ENCODE measurements at places on chromosomes 13 and 19.

GRCh38 chr13:106163426-106163825 is 372.0 kb downstream of the EFNB2 start:
- DNase-seq = no peak

DNA sequence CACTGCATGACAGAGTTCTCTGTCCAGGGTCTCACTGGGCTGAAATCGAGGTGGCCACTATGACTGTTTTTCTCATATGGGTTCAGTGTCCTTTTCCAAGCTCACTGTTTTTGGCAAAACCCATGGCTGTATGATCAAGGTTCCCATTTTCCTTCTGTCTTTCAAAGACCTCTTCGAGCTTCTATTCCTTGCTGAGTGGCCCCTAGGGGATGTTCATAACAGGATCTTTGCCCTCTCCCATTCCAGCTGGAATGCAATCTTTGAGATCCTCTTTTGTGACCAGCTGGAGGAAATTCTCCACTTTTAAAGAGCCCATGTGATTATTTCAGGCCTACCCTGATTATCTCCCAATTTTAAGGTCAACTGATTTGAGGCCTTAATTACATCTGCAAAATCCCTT is 572.5 kb upstream of the SLC10A2 start:
- no peak for DNase-seq

DNA sequence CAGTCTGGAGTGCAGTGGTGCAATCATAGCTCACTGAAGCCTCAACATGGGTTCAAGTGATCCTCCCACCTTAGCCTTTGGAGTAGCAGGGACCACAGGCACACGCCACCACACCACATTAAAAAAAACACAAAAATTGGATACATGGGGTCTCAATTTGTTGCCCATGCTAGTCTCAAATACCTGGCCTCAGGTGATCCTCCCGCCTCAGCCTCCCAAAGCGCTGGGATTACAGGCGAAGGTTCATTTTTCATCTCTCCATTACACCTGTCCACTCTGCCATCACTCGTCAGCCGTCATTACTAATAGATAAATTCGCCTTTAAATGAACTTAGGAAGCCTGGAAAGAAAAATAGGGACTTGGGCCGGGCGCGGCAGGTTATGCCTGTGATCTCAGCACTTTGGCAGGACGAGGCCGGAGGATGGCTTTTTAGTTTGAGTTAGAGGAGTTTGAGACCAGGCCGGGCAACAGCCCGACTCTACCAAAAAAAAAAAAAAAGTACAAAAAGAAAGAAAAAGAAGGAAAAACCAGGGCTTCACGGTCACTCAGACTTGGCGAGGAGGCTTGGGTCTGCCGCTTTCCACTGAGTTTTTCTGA is 685 bp upstream of the SUPT5H start:
- peak; percentile 21 for DNase-seq

GRCh38 chr19:15323496-15324235 is 8.7 kb downstream of the BRD4 start:
- peak; percentile 59 for DNase-seq

DNA sequence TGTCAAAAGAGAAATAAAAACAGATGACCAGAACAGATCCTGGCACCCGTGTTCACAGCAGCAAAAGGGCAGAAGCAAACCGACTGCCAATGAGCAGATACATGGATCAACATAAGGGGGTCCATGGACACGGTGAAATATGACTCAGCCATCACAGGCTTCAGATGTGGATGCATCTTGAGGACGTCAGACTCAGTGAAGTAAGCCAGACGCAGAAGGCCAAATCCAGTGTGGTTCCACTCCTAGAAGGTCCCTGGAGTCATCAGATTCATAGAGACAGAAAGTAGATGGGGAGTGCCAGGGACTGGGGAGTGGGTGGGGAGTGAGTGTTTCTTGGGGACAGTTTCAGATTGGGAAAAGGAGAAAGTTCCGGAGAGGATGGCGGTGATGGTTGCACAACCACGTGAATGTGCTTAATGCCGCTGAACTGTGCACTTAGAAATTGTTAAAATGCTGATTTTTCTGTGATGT is 28.8 kb upstream of the SEMA6B start:
- peak; percentile 81 for DNase-seq

DNA sequence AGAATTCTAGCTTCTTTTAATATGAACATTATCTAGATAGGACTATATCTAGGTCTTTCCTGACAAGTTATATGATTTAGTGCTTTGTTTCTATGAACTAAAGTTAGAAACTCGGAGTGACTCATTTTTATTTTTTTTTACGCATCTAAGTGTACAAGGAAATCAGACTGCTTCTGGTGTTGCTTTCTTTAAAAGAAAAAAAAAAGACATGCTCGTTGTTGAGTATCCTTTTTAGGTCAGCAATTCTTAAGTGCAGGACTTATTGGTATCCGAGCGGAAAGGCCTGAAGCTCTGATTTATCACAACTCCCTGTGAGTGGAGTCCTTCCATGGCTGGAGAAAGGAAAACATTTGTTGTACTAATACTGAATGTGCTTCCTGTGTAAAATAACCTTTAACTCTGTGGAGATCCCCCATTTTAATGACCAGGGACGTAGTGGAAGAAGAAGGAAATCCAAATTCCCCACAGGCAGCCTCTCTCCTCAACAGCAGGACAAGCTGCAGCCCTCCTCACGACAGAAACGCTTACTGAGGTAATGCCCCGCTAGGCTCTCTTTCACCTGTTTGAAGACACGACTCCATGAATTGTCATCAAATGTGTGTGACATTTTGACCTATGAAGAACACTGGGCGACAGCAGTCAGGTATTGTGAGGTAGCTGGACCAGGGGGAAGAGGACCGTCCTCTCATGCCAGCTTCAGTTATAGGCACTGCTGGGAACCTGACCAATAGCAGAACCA is 17.9 kb upstream of the POMP start:
- DNase-seq = no peak

DNA sequence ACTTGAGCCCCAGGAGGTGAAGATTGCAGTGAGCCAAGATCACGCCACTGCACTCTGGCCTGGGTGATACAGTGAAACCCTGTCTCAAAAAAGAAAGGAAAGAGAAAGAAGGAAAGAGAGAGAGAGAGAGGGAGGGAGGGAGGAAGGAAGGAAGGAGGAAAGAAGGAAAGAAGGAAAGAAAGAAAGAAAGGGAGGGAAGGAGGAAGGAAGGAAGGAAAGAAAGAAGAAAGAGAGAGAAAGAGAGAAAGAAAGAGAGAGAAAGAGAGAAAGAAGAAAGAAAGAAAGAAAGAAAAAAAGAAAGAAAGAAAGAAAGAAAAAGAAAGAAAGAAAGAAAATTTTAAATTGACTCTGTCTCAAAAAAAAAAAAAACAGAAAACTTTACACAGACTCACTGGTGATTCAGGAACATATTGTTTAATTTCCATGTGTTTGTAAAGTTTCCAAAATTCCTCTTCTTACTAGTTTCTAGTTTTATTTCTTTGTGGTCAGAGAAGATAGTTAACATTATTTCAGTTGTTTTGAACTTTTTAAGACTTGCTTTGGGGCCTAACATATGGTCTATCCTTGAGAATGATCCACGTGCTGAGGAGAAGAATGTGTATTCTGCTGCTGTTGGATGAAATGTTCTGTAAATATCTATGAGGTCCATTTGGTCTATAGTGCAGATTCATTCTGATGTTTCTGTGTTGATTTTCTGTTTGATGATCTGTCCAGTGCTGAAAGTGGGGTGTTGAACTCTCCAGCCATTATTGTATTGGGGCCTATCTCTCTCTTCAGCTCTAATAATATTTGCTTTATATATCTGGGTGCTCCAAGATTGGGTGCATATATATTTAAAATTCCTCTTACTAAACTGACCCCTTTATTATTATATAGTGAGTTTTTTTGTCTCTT is 204.4 kb upstream of the SERP2 start:
- DNase-seq = no peak

DNA sequence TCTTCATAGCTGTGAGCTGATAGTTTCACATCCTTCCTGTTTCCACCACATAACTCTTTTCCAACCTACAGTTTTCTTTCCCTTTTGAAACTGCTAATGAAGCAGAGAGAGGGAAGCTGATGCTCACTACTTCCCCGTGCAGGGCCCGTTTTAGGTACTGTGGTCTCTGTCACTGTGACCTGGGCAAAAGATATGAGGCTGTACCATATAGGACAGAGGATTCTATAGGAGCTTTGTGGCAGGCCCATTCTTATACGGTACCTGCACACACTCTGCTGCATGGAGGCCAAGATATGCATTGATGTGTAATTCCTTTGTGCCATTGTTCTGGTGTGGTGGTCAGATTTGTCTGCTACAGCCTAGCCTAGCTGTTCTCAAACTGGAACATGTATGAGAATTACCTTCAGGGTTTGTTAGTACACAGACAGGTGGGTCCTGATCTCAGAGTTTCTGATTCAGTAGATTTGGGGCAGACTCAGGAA is 577.3 kb downstream of the LMO7 start:
- DNase-seq = no peak

GRCh38 chr13:20125783-20126165 is 35.1 kb downstream of the GJA3 start:
- no peak for DNase-seq

- no peak for DNase-seq
Observed at GRCh38 chr13:42116225-42116624, 67.8 kb downstream of the DGKH start.

GRCh38 chr13:44451126-44451525 is 77.5 kb downstream of the SERP2 start:
- no peak for DNase-seq

DNA sequence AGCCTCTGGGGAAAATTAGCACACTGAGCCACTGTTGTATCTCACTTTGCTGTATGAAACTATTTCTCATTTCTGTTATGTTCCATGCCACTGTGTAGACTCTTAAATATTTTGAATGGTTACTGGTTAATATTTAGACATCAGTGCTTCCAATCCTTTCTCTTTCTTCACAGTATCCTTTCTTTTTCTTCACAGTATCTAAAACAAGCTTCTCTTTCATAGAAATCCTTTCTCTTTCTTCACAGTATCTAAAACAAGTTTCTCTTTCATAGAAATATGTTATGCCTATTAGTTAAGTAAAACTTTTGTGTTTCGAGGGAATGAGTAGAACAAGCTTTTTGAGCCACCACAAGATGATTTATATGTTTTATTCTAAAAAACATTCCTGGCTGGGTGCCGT is 326.8 kb upstream of the KLF12 start:
- DNase-seq = no peak

- DNase-seq = no peak
Observed at GRCh38 chr13:98293103-98293502, 116.0 kb upstream of the RNF113B start.

DNA sequence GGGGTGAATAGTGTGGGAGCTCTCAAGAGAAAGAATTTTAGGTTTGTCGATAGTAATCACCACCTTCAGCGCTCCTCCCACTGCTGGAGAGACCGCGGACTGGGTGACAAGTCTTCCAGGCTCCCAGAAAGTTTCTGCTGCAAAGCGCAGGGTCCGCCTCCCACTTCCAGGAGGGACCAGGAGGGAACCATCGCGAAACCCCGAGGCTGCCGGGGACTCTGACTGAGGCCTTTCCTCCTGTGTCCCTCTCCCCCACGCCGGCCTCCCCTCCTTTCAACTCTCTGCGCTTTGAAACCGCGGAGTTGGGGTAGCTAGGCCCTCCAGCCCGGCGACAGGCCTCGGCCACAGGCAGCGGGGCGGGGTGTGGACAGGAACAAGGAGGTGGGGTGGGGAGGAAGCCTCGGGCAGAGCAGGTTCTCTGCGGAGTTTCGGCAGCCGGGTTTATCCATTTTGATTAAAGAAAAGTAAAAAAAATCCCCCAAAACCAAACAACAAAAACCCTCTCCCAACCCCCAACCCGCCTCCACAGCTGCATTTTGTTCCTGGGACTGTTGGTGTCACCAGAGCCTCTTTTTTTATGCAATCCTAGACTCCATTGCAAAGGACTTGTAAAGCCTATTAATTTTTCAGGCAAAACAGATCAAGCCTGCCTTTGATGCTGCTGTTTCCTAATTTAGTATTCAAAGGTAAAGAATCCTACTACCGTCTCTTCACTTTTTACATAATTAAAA is 157.2 kb downstream of the TM9SF2 start:
- peak; percentile 67 for DNase-seq

GRCh38 chr13:45296259-45296658 is 44.7 kb downstream of the TPT1 start:
- DNase-seq = no peak

- DNase-seq = no peak
Observed at GRCh38 chr19:30647891-30648720, 275.9 kb downstream of the ZNF536 start.

- no peak for DNase-seq
Observed at GRCh38 chr19:38512277-38512676, 78.8 kb downstream of the RYR1 start.

DNA sequence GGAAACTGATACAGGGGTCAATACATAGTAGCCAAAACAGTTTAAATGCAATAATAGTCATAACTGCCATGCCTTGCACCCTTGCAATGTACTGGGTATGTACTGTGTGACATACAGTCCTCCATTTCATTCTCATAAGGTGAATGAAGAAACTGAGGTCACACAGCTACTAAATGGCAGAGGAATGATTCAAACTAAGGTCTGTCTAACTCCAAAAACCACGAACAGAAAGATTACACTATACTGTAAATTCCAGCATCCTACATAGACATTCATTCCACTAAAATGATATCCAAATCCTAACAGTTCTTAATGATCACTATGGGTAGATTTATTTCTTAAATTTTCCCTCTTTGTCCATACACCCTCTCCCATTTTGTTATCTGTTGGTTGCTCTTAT is 238.1 kb upstream of the SERP2 start:
- peak; percentile 67 for DNase-seq

GRCh38 chr19:13022859-13023636 is 27.8 kb downstream of the NFIX start:
- DNase-seq = peak; percentile 43

DNA sequence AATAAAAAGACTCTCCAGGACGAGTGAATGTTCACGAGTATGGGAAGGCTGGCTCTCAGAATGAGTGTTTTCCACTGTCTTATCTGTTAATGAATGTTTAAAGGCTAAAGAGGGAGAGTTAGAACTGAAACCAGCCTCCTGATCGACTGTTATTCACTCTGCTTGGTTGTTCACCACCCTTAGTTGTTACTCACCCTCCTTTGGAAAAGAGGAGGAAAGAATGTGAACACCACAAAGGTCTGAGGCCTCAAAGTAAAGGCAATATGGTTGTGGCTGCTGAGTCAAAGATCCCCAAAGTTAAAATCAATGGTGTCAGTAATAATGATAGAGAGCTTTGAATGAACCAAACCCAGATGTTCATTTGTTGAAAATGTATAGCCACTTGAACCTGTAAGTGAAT is 1793.2 kb upstream of the PCDH20 start:
- DNase-seq = no peak

GRCh38 chr19:33268162-33268991 is 34.0 kb downstream of the CEBPA start:
- DNase-seq = peak; percentile 59

DNA sequence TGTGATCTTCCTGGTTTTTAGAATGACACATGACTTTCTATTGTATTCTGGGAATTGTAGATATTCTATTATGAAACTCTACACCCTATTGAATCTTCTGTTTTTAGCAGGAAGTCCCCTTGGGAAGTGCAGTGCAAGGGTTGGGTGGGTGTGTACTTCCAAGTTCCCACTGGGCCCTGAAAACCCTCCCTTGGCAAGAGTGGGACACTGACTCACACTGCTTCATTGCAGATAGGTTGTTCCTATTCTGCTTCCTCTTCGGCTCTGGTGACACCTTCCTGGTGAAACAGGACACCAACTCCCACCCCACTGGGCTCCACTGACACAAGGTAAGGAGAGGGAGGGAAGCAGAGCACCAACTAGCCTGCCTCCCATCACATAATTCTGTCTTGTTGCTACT is 121.8 kb downstream of the KCTD12 start:
- peak; percentile 94 for DNase-seq

GRCh38 chr13:43879755-43880181 is at the start of gene LACC1:
Gene LACC1 (plus strand): TSS chr13:43879904. CDS start chr13:43880986, 1,082 bp downstream.
- DNase-seq = peak; percentile 81

Data from suppressor macrophage treated with lipopolysaccharide for 1 hour (primary cell).